Endothelial cell (in vitro differentiated cells): ENCODE measurements at places on chromosomes 6 and 20.
A peak's percentile ranks its signal among the peaks of the same experiment; 100 is the strongest.

- no peak overlapping the region for H3K4me3 ChIP-seq
- no peak for DNase-seq
- H3K27me3 ChIP-seq, result no peaks in the 10 kb centered on the region
- peaks cover 3% of the 10 kb centered on the region for H3K4me1 ChIP-seq
- peaks cover 9% of the 10 kb centered on the region for H3K36me3 ChIP-seq
- H3K27ac ChIP-seq, result no peak overlapping the region
Measured at GRCh38 chr6:127347178-127347577, 3.8 kb upstream of the ECHDC1 start.

DNA sequence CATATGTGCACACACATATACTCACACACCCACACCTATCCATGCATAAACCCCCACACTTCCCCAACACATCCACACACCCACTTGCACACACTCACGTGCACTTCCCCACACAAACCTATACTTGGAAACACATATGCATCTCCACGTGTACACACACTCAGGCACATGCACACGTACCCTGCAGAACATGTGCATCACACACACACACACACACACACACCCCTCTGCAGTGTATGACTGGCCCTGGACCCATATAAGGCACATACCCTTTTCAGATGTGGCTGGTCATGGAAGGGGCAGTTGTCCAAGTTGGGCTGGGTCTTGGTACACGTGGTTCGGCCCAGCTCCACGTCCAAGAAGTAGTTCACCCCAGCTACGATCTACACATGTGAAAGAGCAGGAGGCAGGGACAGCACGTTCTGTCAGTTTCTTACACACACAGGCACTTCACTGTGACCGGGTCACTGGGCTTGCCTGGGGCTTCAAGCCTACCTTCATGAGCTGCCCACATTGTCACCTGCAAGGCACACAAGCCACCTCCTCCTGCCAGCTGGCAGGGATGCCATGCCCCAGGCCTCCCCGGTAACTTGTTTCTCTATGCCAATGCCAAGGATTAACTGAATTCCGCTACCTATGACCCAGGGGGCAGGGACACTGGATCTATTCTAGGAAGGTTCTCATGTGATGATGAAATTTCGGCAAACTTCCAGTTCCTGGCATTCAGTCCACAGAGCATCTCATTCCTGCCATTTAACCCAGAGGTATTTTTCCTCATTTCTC is 2.6 kb downstream of the CST3 start:
- peaks cover 15% of the 10 kb centered on the region for H3K4me1 ChIP-seq
- no peak overlapping the region for H3K27ac ChIP-seq
- DNase-seq, result no peak
- peaks cover 6% of the 10 kb centered on the region for H3K36me3 ChIP-seq
- H3K4me3 ChIP-seq, result no peak overlapping the region

DNA sequence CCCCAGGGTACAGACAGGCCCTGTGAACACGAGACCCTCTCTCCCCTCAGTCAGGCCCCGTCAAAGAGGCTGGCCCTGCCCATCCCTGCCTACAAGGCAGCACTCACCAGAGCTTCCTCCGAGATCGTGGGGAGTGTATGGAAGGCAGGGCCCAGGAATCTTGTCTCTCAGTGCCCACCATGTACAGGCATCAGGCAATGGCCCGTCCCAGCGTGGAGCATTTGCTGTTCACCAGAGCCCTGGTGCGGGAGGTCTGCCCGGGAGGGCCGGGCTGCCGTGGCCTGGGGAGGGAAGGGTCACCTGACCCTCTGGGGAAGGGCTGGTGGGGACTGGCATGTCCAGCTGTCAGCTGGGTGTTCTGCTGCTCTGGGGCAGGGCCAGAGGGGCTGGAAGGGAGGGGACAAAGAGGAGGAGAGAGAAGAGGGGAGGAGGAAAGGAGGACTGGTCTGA is at the start of gene IP6K3:
Gene IP6K3 (minus strand): TSS at position 255 of the 450 bp plus-strand sequence. CDS start 11,429 bp downstream, outside the sequence.
- peaks cover 9% of the 10 kb centered on the region for H3K4me1 ChIP-seq
- no peak for DNase-seq
- H3K36me3 ChIP-seq, result no peaks in the 10 kb centered on the region
- H3K4me3 ChIP-seq, result no peak within 1 kb of the TSS

- peaks cover 48% of the 10 kb centered on the region for H3K36me3 ChIP-seq
- peaks cover 50% of the 10 kb centered on the region for H3K4me1 ChIP-seq
- no peak for DNase-seq
- H3K27ac ChIP-seq, result peak overlapping the region; percentile 42
- peak overlapping the region; percentile 51 for H3K4me3 ChIP-seq
Measured at GRCh38 chr20:32436142-32436861, 78.2 kb downstream of the ASXL1 start.

GRCh38 chr6:111277819-111278218 is 190.5 kb downstream of the SLC16A10 start:
- peaks cover 1% of the 10 kb centered on the region for H3K27me3 ChIP-seq
- no peak for DNase-seq
- H3K27ac ChIP-seq, result no peak overlapping the region
- H3K36me3 ChIP-seq, result peaks cover 52% of the 10 kb centered on the region
- H3K4me3 ChIP-seq, result no peak overlapping the region

GRCh38 chr20:55456316-55456940 is 548.9 kb downstream of the CBLN4 start:
- H3K27me3 ChIP-seq, result no peaks in the 10 kb centered on the region
- DNase-seq, result no peak
- no peak overlapping the region for H3K27ac ChIP-seq
- H3K36me3 ChIP-seq, result no peaks in the 10 kb centered on the region

DNA sequence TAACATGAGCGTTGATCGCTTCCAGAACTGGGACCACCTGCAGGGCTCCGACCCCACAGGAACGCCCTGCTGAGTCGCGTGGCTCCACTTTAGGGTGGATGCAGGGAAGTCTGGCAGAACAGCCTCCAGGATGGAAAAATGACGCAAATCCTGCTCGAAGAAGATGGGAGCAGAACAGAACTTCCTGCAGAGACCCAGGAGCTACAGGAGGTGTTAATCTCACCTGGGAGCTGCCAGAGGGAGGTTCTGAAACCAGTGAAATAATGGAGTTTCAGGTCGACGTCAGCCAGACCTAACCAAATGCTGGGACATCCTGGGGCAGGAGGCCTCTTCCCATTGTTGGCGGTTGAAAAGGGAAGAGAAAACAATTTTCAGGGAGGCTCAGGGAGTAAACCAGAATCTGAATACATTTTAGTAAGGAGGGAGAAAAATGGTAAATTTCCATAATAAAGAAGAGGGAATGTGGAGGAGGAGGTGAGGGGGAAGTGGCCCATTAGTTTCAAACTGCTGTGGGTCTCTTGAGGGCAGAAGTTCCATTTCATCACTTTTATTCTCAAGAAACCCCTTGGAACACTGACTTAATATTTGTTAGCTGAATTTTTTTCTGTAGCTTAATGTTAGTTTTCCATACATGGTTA is 558.4 kb upstream of the CDH4 start:
- no peak overlapping the region for H3K4me3 ChIP-seq
- H3K27ac ChIP-seq, result no peak overlapping the region
- peaks cover 9% of the 10 kb centered on the region for H3K4me1 ChIP-seq
- no peaks in the 10 kb centered on the region for H3K27me3 ChIP-seq
- no peak for DNase-seq

GRCh38 chr6:145036236-145036635 is 699.1 kb downstream of the EPM2A start:
- H3K4me1 ChIP-seq, result no peaks in the 10 kb centered on the region
- H3K36me3 ChIP-seq, result no peaks in the 10 kb centered on the region
- DNase-seq, result no peak
- no peak overlapping the region for H3K27ac ChIP-seq
- H3K4me3 ChIP-seq, result no peak overlapping the region
- no peaks in the 10 kb centered on the region for H3K27me3 ChIP-seq

DNA sequence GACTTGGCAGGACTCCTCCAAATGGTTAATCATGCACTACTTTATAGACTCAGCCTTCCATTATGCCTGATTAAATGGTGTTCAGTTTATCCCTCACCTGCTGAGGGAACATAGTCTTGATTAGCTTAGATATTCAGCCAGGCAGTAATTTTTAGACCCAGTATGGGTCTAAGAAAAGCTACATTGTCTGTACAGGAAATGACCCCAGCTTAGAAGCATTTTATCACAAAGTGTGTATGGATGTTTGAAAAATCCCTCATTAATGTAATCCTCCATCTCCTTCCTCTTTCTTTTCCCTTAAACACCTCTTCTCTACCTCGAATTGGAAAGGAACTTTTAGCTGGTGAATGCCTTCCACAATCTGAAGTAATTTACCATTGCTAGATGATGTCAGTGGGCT is 252.2 kb upstream of the BMP2 start:
- no peaks in the 10 kb centered on the region for H3K36me3 ChIP-seq
- no peak for DNase-seq
- H3K4me3 ChIP-seq, result no peak overlapping the region
- no peak overlapping the region for H3K27ac ChIP-seq
- H3K4me1 ChIP-seq, result peaks cover 4% of the 10 kb centered on the region

DNA sequence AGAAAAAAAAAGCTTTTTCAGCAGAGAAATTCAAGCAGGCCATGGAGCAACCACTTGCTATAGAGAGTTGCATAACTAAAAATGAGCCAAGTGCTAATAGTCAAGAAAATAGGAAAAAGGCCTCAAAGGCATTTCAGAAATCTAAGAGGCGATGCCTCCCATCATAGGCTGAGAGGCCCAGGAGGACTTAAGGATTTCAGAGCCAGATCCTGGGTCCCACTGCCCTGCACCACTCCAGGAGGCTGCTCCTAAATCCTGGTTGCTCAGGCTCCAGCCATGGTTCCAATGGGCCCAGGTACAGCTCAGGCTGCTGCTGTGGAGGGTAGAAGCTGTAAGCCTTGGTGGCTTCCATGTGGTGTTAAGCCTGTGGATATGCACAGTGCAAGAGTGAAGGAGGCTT is 5.5 kb downstream of the ZNF391 start:
- H3K36me3 ChIP-seq, result peaks cover 52% of the 10 kb centered on the region
- peaks cover 3% of the 10 kb centered on the region for H3K4me1 ChIP-seq
- no peak overlapping the region for H3K27ac ChIP-seq
- H3K27me3 ChIP-seq, result no peaks in the 10 kb centered on the region
- no peak for DNase-seq
- peak overlapping the region; percentile 68 for H3K4me3 ChIP-seq

DNA sequence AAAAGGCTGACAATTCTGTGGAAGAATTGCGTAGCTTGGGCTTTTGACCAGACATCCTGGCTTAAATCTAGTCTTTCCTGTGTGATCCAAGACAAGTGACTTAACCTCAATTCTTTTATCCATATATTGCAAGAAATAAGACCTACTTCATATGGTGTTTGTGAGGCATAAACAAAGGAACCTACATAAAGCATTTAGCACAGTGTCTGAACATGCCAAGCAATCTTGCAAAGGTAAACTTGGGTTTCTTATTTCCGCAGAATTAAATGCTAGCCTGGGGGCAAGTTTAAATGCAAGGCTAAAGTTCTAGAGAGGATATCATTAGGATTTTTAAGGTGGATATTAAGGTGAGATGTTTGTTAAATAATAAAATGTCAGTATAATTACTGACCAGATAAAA is 47.9 kb downstream of the HDDC2 start:
- no peaks in the 10 kb centered on the region for H3K36me3 ChIP-seq
- H3K27ac ChIP-seq, result no peak overlapping the region
- H3K4me1 ChIP-seq, result peaks cover 23% of the 10 kb centered on the region
- H3K27me3 ChIP-seq, result no peaks in the 10 kb centered on the region
- DNase-seq, result no peak

DNA sequence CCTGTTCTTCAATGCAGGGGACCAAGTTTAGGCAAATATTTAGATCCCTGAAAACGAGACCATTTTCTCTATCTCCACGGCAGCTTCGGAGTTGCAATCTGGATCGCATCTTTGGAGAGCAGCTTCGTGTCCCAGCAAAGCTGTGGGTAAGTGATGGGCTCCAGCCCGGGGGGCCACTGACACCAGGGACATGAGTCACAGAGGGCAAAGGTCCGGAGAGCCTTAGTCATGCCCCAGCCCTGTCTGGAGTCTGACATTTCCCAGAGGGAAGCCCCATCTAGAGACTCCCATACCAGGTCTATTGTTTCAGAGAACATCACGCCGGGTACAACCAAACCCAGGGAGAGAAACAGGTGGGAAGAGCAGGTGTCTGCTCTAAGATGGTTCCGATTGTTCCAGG is 95.9 kb downstream of the NFATC2 start:
- no peaks in the 10 kb centered on the region for H3K36me3 ChIP-seq
- no peak for DNase-seq
- H3K4me3 ChIP-seq, result no peak overlapping the region
- H3K4me1 ChIP-seq, result peaks cover 7% of the 10 kb centered on the region
- peaks cover 3% of the 10 kb centered on the region for H3K27me3 ChIP-seq

- H3K27me3 ChIP-seq, result peaks cover 2% of the 10 kb centered on the region
- DNase-seq, result no peak
- no peaks in the 10 kb centered on the region for H3K36me3 ChIP-seq
- no peaks in the 10 kb centered on the region for H3K4me1 ChIP-seq
Measured at GRCh38 chr6:14276667-14277404, 159.3 kb downstream of the CD83 start.

DNA sequence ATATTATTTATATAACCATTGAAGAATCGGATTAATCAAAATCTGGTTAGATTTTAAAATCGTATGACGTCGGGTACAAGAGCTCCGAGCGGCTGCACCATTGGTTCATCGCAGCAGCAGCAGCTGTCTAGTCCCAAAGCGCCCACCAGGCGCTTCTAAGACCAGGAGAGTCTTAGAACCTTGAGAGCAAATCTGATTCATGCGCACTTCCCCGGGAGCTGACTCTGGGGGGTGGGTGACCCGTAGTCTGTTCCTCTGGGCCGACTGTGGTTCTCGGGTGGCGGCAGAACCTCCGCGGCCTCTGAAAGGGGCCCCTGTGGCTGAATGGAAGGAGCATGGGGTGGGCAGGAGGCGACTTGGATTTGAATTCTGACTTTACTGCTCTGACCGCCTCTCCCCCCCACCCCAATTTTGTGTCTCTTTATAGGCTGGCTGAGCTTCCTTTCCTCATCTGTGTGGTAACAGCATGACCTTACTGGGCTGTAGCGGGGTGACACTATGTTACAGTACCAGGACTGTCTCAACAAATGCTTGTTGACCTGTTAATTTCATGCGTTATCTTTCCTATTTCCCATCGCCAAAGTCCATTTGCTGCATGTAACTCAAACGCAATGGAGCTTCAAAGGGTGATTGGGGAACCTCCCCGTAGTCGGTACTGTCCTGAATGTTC is 119.7 kb downstream of the RTN4IP1 start:
- H3K4me1 ChIP-seq, result peaks cover 14% of the 10 kb centered on the region
- peaks cover 4% of the 10 kb centered on the region for H3K36me3 ChIP-seq
- DNase-seq, result peak; percentile 36
- H3K27ac ChIP-seq, result no peak overlapping the region
